ENCODE measurements at places on chromosomes 6 and 20.

- no peak for DNase-seq
Observed at GRCh38 chr20:931401-931800, 15.3 kb upstream of the ANGPT4 start.

- no peak for DNase-seq
Observed at GRCh38 chr20:37205130-37205529, 25.8 kb upstream of the MROH8 start.

DNA sequence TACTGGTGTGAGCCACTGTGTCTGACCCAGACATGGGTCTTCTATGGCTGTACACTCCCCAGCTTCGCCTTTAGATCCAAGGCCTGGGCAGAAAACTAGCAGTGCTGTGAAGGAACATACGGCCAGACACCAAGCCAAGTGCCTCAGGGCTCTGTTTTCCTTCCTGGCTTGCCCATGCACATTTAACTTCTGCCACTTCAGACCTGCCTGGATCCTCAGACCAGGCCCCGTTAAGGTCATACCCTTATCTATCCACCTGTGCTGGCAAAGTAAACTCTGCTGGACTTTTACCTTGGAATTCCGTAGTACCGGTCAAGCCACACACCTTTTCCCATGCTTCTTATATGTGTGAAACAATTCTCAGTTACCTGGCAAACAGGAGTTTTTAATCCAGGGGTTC lies 644.8 kb downstream of the PTPRT start:
- DNase-seq: no peak

DNA sequence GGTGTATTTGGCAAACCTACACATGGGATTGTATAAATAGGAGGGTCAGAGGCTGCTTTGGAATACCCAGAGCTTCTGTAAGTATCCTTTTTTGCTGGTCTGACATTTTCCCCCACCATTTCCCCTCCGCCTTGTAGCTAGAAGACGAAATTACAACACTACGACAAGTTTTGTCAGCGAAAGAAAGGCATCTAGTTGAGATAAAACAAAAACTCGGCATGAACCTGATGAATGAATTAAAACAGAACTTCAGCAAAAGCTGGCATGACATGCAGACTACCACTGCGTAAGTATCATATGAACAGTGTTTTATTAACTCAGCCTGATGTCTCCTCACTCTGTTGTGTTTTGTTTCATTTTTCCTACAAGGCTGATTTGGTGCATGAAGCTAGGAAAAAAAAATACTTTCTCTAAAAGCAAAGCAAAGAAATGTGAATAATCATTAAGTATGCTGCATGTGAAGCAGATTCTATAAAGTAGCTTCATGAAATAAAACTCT lies 72.7 kb downstream of the HDDC2 start:
- DNase-seq: no peak

- no peak for DNase-seq
Observed at GRCh38 chr6:137697267-137697938, 169.7 kb upstream of the TNFAIP3 start.

GRCh38 chr6:6816716-6817115 lies 228.2 kb downstream of the LY86 start:
- no peak for DNase-seq

GRCh38 chr20:6079016-6079415 lies 25.2 kb upstream of the LRRN4 start:
- DNase-seq: no peak

Measured in activated CD4-positive, alpha-beta T cell treated with anti-CD3 and anti-CD28 coated beads, Interleukin-2, amount 10 ng/mL, durations not matched to agents 24 days and 14 days (primary cell).